ENCODE measurements at places on chromosomes 4 and X. TPM values are rescaled to one million over a fixed set of nuclear protein-coding genes. Genes with fewer than 3 reads are reported as not detected.
A peak's percentile ranks its signal among the peaks of the same experiment; 100 is the strongest.

The DCHS2 gene
- total RNA-seq, result 7.6 TPM

The DCLK2 gene
- total RNA-seq, result 0.49 TPM

The HERC5 gene
- 23.0 TPM for total RNA-seq

The ATP5ME gene
- 149 TPM for total RNA-seq

DNA sequence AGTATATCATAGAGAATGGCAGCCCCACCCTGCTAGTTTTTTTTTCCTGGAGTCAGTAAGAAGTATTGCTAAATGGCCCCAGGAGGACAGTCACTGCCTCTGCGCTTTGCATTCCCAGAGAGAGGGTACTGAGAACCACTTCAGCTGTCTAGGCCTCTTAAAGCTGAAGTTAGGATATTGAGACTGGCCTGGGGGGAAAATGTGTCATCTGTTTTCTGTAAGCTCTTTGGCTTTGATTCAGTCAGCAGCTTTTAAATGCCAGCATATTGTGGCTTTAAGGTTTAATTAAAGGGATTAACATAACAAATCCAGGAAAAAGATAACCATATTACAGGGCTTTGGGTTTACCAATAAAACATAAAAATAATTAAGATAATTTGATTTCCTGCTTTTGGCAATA, 852.0 kb downstream of the PCDH18 start:
- no peak for DNase-seq

DNA sequence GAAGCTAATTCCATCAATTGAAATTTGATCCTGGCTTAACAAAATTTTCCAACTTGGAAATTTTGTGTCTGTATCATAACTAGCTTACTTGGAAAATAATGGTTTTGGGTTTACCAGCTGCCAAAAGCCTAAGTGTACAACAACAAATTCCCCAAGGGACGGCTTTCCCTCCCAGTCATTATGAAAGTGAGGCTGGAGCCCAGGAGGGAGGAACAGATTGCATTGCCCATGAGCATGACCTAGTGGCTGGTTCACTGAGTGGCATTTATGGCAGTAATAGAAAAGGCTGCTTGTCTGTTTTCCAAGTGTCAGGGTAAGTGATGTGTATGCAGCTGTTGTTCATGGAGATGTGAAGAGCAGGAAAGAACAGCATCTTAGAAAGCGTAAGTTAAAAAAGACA, 70.8 kb upstream of the HHIP start:
- peak; percentile 23 for DNase-seq

- no peak for DNase-seq
These were observed 15.1 kb downstream of the TREX2 start for GRCh38 chrX:153430796-153431195.

DNA sequence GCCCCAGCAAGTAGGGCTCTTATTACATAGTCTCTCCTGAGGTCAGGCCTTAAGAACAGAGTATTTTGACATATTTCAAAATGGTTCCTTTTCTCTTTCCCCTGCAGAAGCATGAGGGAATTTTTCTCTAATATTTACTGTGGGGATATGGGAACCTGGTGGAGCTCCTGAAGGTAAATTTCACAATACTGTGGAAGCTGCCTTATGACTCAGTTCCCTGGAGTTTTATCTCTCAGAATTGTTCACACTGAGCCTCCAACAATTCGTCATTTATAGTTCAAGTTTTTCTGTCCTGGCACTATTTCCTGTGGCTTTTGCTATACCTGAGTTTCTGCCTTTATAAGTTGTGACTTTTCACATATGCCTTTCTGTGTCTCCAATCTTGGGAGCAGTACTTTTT, 607.2 kb upstream of the NDST4 start:
- DNase-seq, result no peak

- no peak for DNase-seq
These were observed 133.1 kb downstream of the ARAP2 start for GRCh38 chr4:36111172-36111571.

GRCh38 chr4:93351846-93352245, 476.7 kb upstream of the ATOH1 start:
- no peak for DNase-seq

DNA sequence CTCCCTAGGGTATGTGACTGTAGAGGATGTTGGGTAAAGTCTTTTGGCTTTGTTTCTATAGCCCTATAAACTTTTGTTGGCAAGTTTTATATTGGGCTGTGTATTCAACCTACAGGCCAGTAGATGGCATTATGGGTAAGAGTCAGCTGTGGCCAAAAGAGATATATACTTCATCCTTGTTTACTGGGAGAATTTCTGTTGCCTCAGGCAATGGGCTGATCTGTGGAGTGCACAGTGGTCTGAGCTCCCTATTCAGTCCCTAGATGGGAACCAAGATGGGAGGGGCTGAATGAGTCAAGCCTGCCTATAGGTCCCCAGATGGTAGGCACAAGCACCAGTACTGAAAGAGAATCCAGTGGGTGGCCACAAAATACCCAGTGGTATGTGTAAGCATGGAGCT, 580.6 kb downstream of the EPHA5 start:
- DNase-seq, result no peak

GRCh38 chr4:211033-211511, 86.8 kb downstream of the ZNF718 start:
- no peak for DNase-seq

GRCh38 chr4:123361195-123361861, 35.3 kb upstream of the SPRY1 start:
- DNase-seq, result no peak

DNA sequence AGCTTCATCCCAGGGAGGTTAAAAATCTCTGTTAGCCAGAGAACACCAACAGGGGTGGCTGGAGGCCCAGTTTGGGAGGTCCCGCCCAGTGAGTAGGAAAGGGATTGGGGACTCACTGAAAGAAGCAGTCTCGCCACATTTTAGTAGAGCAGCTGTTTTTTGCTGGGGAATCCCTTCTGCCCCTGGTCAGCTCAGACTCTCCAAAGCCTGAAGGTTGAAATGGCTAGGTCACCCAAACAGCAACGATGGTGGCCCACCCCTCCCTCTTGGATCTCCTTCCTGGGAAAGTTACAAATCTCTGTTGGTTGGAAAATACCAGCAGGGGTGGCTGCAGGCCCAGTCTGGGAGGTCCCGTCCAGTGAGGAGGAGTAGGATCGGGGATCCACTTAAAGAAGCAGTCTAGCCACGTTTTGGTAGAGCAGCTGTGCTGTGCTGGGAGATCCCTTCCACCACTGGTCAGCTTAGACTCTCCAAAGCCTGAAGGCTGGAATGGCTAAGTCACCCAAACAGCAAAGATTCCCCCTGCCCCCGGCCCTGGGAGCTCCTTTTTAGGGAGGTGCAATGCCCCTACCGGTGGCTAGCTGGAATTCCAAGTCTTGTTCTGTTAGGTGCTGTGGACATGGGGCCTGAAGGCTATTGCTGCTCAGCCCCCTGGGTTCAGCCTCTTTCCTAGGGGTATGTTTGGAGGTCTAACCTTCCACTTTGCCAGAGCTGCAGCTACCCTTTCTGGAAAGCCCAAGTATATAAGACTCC, 40.0 kb upstream of the TEX13A start:
- DNase-seq, result no peak

GRCh38 chr4:40231316-40231863, 34.6 kb downstream of the RHOH start:
- no peak for DNase-seq

DNA sequence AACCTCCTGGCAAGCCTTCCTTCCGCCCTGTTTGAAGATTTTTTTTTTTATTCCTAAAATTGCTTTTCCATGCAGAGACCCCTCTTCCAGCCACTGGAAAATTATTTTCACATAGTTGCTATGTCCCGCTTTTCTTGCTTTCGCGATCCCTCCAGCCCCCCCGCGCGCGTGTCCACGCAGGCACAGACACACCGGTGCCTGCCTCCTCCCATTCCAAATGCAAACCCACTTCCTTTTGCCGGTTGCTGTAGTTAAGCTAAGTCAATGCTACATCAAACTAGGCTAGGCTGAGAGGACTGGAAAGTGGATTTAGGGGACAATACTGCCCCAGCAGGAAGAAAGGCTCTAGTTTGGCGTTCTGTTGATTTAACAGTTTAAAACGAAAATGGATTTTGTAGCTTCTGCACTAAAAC, 111.0 kb downstream of the DHX15 start:
- peak; percentile 58 for DNase-seq

- no peak for DNase-seq
These were observed 62.3 kb upstream of the ADAMTS3 start for GRCh38 chr4:72631296-72631695.

DNA sequence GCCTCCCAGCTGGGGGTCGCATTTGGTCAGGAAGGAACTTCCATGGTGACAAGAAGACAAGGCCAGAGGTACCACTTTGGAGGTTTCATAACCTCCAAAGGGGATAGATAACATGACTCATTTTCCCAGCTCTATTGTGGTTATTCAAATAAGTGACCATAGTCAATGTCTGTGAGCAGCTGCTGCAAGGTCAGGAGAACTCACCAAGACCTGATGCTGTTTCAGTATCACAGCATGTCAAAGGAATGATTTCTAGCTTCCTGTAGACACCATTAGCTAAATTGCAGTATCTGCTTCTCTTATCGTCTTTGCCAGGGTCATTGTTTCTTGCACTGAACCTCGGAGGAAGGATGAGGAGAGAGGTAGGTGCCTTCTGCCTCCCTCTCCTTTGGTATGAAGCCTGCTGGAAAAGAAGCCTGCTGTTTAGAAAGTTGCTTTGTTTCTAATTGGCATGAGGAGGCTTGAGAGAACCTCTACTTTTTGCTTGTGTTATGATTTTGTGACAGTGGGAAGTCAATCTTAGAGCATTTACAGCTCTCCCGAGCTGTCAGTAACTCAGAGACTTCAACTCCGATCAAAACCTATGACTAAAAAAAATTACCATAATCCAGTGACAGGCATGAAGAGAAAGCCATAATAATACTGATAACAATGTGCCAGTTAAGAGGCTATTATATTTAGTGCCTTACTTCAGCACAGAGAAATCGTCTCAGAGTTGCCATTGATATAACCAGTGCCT, 38.0 kb upstream of the GATB start:
- no peak for DNase-seq

GRCh38 chr4:182643801-182644682, 273.1 kb downstream of the DCTD start:
- no peak for DNase-seq

DNA sequence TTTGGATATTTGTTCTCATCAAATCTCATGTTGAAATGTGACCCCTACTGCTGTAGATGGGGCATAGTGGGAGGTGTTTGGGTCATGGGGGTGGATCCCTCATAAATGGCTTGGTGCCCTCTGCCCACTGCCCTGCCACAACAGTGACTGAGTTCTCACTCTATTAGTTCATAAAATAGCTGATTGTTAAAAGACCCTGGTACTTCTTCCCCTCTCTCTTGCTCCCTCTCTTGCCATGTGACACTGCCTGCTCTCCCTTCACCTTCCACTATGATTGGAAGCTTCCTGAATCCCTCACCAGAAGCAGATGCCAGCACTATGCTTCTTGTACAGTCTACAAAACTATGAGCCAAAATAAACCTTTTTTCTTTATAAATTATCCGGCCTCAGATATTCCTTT, 182.2 kb downstream of the CAMK2D start:
- no peak for DNase-seq

DNA sequence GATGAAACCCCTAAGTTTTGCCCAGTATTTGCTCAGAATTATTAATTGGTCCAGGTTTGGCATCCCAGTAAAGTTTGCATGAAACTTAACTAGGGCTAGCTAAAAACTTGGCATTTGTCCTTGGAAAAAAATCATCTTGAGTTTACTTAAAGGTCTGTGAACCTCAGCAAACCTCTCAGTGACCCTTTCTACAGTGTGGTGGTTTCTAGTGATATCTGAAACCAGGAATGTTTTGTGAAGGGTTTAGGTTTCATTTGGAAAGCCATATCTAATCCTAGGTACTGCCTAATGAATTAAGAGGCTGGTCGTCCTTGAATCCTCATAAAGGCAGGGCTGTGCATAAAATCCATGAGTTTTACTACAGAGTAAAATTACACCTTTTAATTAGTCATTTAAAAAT, 218.5 kb upstream of the ANKRD50 start:
- DNase-seq, result no peak

- DNase-seq, result peak; percentile 80
These were observed 1.8 kb downstream of the ABCD1 start for GRCh38 chrX:153726286-153727122.

Data from GM23338 (cell line).